ENCODE measurements at places on chromosomes 7 and 10.

DNA sequence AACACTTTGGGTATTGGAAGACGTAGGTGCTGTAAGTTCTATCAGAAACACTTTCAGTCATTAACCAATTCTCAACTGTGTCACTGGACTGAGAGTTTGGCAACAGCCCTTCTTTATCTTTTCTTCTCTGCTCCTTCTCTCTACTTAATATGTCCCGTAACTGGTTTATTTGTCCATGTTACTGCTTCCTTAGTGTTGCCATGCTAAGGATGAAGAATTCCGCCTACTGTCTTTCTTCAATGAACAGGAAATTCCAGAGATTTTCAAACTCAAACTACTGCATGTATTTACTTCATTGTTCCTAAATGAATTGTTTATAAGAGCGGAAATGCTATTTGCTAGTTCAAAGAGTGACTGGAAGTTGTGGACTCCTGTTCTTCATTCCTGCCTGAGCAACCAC, 143.7 kb downstream of the TAX1BP1 start:
- no peak for DNase-seq

- DNase-seq: no peak
Observed at GRCh38 chr10:96374004-96374403, 15.2 kb upstream of the OPALIN start.

- no peak for DNase-seq
Observed at GRCh38 chr7:85176197-85176596, 10.7 kb downstream of the SEMA3D start.

DNA sequence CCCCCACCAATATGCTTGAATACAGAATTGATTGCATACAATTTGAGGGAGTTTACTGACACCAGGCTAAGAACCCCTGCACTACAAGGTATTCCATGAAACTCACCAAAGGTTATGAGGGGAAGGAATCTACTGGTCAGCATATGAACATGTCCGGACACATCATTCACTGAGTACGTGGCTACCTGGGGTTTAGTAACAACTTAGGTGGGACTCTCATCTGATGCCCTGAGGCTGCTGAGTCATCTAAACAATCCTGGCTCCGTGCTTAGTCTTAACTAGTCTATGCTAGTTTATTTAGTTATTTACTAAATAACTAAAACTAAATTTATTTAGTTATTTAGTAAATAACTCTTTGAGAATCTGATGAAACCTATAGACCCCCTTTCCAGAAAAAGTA, 11.3 kb downstream of the PI4K2A start:
- DNase-seq: no peak

GRCh38 chr7:12431886-12432556, 28.4 kb upstream of the VWDE start:
- peak; percentile 25 for DNase-seq

DNA sequence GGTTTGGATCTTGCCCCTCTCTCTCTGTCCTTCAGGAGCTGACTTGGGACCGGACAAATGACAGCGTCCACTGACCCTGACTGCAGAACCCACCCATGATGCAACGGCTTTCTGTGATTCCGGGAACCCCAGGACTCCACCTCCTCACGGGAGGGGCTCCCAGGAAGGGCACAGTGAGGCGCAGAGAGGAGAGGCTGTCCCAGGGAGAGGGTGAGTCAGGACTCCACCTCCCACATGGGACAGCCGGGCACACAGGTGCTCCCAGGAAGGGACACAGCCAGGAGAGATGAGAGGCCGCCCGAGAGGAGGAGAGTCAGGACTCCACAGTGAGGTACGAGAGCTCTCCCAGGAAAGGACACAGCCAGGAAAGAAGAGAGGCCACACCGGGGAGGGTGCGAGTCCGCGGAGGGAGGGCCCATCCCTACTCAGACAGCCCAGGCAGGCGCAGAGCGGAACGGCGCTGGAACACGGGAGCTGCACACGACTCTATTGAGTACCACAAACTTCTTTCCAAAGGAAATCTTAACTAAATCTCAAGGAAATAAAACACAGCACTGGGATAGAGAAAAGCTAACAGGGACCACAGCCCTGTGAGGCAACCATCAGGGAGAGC, 162.5 kb downstream of the MAD1L1 start:
- no peak for DNase-seq

DNA sequence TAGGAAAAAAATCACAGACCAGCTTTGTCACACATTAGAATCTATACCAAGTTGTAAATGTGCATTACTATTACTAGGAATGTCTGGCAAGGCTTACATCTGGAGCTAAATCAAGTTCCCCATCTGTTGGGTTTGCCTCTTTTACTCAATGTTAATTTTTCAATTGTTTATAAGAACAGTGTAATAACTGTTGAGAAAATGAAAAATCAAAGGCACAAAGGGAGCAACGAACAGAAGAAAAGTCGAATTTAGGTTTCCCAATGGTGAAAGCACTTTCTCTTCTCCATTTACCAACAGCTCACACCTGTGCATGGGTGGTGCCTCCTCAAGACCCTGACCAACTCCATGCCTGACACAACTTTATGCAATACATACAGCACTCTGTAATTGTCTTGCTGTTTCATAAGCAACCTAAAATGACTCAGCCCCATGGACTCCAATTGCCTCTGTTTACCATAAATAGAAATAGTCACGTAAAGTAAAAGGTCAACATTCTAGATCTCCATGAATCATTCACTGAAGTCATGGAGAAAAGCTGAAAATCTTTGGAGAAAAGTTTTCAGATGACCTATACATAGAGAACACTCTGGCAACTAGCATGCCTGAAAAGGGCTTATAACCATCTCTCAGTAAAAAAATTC, 95.5 kb upstream of the KCNIP2 start:
- no peak for DNase-seq

- DNase-seq: no peak
Observed at GRCh38 chr7:87878208-87878735, 2.0 kb downstream of the DBF4 start.

GRCh38 chr10:59680199-59680598, 29.5 kb downstream of the SLC16A9 start:
- no peak for DNase-seq

GRCh38 chr7:111771638-111772037, 209.3 kb upstream of the IMMP2L start:
- no peak for DNase-seq

GRCh38 chr10:49737474-49738201, 24.5 kb downstream of the OGDHL start:
- no peak for DNase-seq

DNA sequence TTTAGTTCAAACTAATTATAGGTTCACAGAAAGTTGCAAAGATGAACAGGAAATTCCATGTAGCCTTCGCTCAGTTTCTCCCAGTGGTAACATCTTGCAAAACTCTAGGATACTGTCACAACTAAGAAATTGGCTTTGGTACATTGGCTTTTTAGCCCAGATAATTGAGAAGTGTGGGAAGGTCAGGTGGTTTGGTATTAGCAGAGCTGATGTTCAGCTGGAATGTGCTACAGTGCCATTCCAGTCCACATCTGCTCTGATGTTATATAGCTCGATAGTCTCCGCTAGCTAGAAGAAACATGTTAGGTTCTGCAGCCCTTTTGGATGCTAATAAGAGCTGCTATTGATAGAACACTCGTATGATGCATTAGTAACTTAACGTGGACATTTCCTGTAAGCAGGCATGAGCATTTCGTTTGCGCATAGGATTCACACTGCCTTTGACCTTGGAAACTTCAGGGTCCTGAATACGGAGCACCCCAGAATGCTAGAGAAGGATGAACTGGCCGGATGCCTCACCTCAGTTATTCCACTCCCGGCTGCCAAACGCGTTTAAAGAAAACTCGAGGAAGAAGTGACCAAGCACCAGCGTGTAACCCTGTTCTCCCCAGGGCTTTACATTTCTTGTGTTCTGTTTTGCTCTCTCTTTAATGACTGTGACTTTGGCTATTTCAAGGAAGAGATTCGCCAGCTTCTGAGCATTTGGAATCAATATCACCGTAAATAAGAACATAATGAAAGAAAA, 271.4 kb downstream of the GALNT17 start:
- no peak for DNase-seq

- DNase-seq: no peak
Observed at GRCh38 chr7:119761776-119762175, 511.2 kb upstream of the KCND2 start.

All from right cardiac atrium (tissue), 5 donors.